Progenitor cell of endocrine pancreas (in vitro differentiated cells): ENCODE measurements at places on chromosomes 3 and 15.

- no peak for DNase-seq
These were observed 181.3 kb upstream of the EOMES start for GRCh38 chr3:27903446-27903845.

DNA sequence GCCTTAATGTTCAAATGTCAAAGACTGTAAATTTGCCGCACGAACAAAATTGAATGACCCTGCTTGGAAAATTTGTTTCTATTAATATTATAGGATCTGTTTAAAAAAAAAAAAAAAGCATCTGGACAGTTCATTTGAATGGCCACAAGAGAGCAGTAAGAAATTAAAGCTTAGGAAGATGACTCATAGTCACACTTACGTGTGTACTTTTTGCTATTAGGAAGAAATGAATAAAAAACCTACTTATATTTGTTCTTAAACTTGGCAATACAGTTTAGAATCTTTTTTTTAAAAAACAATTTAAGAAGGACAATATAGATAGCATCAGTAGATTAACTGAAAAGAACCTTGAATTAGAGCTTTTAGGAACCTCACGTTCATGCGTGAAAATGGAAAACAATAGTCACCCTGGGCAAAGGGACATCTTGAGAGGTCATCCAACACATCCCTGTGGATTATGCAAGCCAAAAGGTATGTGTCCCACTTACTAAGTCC lies 621.8 kb downstream of the MECOM start:
- DNase-seq = no peak

GRCh38 chr3:114718898-114719210 lies 425.0 kb downstream of the TIGIT start:
- DNase-seq = no peak

GRCh38 chr15:44261007-44261706 lies 27.4 kb upstream of the GOLM2 start:
- DNase-seq = no peak

GRCh38 chr3:177119829-177120228 lies 77.5 kb downstream of the TBL1XR1 start:
- DNase-seq = no peak

DNA sequence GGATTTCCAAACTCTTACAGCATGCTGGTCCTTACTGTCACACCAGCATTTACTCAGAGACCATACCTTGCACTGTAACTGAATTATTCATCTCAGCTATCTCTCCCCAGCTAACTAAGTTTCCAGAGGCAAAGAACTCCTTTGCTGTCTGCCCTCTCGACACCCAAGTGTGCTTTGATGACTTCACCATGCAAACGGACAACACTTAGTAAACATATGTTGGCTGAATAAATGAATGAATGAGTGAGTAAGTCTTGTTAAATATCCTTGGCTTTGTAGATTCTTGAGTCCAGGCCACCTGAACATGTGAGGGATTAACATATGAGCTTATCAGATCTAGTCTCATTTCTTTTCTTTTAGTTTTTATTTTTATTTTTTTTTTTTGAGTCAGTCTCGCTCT lies 138.2 kb downstream of the PLD1 start:
- no peak for DNase-seq

DNA sequence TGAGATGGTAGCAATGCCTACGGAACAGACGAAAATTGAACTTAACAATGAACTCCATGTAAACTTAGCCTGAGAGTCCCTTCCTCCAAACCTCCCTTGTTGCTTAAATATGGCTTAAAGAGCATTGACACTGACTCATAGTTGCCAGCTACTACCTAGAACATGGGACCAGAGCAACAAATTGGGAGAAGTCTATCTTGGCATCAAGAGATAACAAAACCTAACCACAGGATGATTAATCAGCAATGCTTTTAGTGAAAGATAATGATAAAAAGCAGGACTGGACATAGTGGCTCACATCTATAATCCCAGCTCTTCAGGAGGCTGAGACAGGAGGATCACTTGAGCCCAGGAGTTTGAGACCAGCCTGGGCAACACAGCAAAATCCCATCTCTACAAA lies 117.8 kb upstream of the MNS1 start:
- DNase-seq = no peak

GRCh38 chr3:189172668-189173419 lies 1.1 kb downstream of the TPRG1 start:
- DNase-seq = no peak

GRCh38 chr15:95492388-95493070 lies 838.0 kb upstream of the NR2F2 start:
- no peak for DNase-seq

DNA sequence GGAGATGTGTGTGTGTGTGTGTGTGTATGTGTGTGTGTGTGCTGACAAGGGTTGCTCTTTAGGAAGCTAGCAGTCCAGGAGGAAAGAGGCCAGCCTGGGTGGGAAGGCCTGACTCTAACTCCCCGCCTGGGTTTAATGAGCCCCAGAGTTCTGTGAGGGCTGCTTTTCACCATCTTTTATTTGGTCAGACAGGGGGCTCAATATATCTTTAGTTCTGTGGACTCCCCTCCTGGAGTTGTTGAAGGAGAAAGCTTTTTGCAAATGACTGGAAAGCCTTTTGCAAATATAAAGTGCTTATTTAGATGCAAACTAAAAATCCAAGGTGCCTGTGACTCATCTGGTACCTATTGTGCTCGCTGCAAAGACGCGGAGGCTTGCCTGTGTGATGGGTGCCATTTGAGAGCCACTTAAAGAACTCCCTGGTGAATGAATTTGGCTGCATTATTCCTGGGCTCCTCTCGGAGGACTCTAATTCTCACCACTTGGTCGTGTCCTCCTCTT lies 24.5 kb downstream of the DRD3 start:
- DNase-seq = no peak

GRCh38 chr3:127800508-127800907 lies 21.8 kb downstream of the MGLL start:
- no peak for DNase-seq

GRCh38 chr3:130933801-130934345 lies 40.0 kb downstream of the ATP2C1 start:
- DNase-seq = no peak

DNA sequence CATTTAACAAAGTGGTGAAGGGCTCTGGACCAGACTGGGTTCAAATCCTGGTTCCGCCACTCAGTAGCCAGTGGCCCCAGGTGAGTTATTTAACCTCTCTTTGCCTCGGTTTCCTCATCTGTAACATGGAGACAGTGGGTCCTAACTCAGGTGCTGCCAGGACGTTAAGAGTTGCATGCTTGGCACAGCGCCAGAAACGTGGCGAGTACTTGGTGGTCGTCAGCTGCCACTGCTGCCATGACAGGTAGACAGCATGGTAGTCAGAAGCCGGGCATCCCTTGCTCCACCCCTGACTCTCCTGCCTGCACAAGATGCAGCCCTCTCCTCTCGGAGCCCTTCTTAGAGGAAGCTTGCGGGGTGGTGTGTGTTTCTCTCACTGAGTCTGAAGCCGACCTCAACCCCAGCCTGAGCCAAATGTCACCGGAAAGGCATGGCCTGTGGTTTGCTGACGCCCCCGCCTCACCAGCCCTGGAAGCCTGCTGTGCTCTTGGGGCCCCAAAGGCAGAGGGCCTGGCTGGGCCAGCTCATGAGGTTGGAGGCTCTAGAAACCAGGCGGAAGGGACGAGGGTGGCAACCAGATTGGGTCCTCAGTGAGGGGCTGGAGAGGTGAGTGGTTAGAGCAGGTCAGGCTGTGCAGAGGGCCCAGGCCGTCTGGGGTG lies 160.8 kb upstream of the TLE3 start:
- DNase-seq = no peak

DNA sequence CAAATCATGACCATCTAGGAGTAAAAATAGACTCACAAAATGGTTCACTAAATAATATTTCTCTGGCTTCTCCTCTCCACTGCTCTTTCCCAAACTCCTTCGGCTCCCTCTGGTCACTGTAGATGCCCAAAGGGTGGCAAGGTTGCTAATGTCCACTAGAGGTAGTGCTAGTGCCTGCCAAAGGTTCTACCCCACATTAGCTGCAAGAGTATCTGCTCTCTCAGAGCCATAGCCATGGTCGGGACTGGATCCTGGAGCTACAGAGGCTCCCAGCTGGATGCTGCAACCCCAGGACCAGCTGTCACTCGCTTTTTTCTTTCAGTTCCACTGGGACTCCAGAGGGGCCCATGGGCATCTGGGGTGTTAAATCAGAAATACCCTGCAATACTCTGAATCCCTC lies 8.5 kb downstream of the HTR3D start:
- DNase-seq = no peak

- no peak for DNase-seq
These were observed 101.7 kb downstream of the MEGF11 start for GRCh38 chr15:66151809-66152208.

GRCh38 chr15:28977377-28978010 lies 91.7 kb downstream of the APBA2 start:
- no peak for DNase-seq

GRCh38 chr3:70737666-70738290 lies 425.3 kb upstream of the MDFIC2 start:
- no peak for DNase-seq

DNA sequence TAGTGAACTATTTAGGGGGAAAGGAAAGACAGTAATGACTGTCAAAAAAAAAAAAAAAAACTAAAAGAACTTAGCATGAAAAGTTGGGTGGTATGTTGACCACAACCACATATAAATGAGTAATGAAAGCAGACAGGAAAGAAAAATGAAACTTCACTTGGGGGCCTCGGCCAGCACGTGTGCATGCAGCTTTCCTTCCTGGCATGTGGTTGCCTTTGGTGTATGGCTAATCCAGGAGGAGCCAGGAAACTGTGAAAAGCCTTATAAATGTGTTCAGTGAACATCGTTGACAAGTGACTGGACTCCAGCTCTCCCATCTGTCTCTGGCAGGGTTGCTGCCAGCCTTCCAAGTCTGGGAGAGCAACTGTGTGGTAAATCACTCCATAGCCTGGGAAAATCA lies 195.1 kb downstream of the DTWD1 start:
- DNase-seq = no peak

DNA sequence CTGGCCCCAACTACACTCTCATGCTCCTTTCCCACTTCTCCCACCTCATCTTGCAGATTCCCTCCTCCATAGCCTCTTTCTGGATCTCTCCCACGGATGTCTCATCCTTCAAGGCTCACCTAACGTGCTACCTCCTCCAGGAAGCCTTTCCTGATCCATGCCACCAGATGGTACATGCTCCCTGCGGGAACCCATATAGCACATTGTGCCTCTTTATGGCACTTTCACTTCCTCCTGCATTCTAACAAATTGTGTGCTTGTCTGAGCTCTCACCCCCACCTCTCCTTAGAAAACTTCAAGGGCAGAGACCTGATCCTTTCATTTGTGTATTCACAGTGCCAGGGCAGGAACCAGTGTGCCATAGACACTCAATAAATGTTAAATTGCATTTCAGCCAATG lies 63.0 kb downstream of the HES1 start:
- DNase-seq = no peak

DNA sequence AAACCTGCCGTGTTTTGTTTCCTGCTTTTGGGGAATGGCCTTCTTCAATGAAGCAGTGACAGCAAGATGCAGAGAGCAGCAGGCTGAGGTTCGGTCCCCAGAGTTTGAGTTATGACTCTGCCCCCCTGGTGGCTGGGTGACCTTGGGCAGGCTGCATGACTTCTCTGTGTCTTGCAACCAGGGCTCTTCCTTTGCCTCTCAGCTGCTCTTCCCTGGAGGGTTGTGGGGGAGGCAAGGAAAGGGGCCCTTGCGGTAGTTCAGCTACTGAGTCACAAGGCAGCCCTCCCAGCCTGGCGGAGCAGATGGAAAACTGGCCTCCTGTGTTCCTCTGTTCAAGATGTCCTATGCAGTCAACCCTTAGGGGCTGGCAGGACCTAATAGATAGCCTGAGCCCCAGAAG lies 17.1 kb downstream of the CTXND1 start:
- DNase-seq = no peak

DNA sequence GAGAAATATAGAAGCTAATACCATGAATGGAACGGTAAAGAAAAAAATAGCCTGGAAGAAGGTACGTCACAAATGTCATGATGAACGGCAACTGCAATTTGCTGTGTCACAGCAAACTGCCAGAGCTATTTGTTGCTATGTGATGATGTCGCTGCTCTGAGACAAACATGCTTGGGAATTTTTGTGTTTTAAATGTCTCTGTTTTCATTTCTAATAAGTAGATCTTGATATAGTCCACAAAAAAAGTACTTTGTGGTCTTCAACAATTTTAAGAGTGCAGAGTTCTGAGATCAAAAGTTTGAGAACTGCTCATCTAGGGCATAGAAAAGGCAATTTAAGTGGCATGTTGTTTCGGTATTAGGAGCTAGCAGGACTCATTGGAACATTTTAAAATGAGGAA lies 4.3 kb upstream of the NR1D2 start:
- DNase-seq = no peak

DNA sequence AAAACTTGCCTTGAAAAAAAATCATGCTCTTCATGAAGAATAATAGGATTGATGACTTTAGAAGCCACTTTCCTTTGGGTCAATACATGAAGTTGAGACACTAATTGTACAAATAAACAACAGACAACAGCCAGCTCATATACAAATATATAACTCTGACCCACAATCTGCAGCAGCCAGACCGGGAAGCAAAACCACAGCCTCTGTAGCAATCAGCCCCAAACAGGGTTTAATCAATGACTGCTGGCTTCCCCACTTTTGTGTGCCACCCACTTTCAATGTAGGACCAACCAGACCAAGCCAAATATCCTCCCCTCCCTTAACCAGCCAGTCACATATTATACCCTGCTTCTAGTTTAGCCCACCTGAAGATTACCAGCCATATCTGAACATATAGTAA lies 39.0 kb downstream of the IFT57 start:
- no peak for DNase-seq

DNA sequence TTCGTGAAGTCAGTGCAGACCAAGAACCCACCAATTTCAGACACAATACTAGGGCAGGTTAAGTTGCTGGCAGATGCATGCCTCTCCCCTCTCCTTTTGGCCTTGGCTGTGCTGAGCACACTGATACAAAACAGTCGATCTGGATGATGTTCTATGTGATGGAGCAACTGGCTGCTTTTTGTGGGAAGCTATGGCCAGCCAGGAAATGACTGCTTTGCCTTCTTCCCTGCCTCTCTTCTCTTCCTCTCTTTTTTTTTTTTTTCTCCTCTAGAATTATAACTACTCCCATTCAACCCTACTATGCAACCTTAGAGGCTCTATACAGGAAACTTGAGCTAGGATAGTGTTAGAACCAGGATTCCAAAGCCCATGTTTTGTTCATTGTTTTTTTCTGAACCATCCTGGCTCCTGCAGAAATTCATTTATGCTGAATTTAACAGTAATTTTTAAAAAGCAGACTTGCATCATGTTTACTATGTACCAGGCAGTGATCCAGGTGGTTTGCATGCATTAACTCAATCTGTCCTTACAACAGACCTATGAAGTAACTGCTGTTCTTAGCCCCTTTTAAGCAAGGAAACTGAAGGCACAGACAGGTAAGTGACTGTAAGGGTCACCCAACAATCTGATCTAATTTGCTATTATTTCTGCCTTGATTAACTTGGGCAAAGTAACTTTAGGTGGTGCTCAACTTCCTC lies 62.9 kb downstream of the PLD1 start:
- no peak for DNase-seq

- no peak for DNase-seq
These were observed 579 bp upstream of the PLAAT1 start for GRCh38 chr3:193240436-193240849.

- DNase-seq = no peak
These were observed 106.2 kb downstream of the IQSEC1 start for GRCh38 chr3:12966847-12967605.
